ENCODE measurements at places on chromosomes 1 and 21. TPM values are rescaled to one million over a fixed set of nuclear protein-coding genes. Genes with fewer than 3 reads are reported as not detected.

Gene CBR1
- 314 TPM for total RNA-seq

Gene PPIAL4G
- not detected for total RNA-seq

Gene FCRL3
- not detected for total RNA-seq

Gene C1QTNF12
- total RNA-seq, result not detected

Gene MMEL1
- not detected for total RNA-seq

- peak; percentile 64 for DNase-seq
These were observed 3.9 kb upstream of the PGLYRP4 start for GRCh38 chr1:153352523-153352922.

DNA sequence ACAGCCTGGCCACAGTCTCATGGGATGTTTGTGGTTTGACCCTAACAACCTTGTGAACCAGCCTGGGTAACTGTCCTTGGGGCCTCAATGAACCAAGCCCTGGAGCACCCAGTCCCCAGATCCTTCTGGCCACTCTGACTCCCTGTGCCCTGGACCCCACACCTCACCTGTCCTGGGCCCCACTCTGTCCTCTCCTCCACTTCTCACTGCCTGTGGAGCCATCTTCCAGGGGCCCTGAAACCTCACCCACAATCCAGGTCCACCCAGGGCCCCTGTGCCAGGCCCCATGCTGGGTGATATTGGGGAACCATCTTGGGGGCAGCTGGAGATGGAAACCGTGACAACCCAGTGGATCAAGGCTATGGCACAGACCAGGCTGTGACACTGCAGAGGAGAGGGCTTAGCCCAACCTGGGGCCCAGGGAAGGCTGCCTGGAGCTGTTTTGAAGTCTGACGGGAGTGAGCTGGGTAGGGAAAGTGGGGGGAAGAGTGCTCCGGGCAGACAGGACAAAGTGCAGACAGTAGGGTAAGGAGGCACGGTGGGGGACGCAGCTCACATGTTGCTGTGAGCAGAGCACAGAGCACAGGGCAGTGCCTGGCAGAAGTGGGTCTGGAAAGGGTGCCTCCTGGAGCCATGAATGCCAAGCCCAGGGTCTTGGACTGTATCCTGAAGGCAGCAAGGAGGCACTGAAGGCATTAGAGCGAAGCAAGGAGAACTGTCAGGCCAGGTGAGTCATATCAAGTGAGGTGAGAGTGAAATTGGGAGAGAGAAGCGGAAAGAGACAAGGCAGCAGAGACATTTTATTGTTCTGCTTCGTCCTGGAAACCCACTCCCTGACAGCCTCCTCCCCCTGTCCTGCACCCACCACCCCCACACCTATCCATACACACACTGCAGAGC, 12.1 kb upstream of the LRP8 start:
- no peak for DNase-seq

DNA sequence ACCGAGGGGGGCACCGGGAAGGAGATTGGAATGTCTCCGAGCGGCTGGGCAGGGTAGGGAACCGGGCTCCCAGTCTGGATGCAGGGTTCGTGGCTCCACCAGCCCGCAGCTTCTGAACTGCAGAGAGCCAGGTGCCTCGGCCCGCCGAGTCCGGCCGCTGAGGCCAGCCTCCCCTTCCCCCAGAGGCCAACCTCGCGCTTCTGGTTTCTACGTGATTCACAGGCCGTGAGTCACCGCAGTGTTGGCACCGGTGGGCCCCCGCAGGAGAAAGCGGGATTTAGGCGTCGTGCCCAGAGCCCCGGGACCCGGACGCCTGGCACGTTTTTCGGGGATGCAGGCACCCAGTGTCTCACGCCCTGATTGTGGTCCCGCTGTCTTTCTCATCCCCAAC, 458 bp downstream of the CRABP2 start:
- DNase-seq, result peak; percentile 86

DNA sequence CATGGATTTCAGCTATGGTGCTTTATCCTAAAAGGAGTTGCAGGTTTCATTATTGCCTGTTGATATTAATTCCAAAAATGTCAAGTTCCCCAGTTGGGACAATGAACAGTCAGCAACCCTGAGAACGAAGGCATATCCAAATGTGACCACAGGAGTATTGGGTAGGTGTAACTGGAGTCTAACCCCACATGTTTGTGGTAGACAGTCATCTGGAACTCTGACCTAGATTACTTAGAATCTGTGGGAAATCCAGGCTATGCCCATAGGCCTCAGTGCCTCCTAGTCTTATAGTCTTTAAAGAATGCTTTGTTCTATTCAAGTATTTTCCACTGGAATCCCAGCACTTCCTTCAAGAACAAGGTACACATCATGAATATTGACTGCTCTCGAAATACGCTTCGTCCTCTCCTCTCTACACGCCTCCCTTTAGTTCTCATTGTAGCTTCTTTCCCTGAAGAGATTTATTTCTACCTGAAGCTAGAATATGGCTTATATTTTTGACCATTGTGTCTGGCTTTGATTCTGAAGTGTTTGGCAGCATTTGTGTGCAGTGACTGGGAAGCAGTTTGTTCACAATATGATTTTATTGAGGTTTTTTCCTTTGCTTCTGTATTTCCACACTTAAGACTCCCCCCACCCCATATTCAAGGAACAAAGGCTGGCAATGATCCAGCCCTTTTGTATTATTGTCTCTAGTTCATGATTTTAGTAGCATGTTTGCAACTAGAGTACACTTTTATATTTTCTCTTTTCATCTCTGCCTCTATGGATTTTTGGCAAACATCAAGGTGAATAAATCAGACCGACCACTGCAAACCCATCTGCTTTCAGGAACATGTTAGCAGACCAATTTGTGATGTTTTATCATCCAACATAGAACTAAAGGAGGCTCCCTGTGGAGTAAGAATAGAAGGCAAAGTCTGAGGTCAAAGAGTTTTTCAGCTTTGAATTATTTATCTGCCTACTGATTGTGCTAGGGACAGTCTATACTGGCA, 178.6 kb downstream of the GPR52 start:
- peak; percentile 63 for DNase-seq

DNA sequence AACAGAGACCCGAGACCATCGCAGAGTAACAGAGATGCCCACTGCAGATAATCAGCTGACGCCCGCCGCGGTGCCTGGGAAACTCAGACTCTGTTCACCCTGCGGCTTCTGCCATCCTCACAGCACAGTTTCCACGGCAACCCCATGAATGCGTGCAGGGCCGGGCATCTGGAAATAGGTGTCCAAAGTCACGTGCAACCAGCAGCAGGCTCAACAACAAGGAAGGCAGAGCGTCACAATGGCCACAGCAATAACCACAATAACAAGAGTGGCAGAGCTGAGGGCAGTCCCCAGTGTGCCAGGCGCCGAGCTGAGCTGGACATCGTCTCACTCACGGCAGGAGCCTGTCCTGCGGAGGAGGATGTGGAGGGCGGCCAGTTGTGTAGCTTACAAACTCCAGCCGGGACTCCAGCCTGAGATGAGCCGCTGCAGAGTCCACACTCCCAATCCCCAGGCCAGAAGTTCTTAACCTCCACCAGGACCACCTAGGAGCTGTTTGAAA, 102.0 kb downstream of the CRYAA start:
- peak; percentile 68 for DNase-seq

- DNase-seq, result peak; percentile 13
These were observed 9.7 kb upstream of the KRTAP7-1 start for GRCh38 chr21:30839304-30839703.
